ENCODE measurements at places on chromosomes 4 and X.

GRCh38 chr4:26080870-26081628 is 167.0 kb downstream of the SMIM20 start:
- no peak for DNase-seq

- no peak for DNase-seq
These were observed 2.6 kb upstream of the PRPS2 start for GRCh38 chrX:12788645-12789044.

GRCh38 chr4:182042945-182043344 is 200.3 kb upstream of the TENM3 start:
- DNase-seq, result no peak

DNA sequence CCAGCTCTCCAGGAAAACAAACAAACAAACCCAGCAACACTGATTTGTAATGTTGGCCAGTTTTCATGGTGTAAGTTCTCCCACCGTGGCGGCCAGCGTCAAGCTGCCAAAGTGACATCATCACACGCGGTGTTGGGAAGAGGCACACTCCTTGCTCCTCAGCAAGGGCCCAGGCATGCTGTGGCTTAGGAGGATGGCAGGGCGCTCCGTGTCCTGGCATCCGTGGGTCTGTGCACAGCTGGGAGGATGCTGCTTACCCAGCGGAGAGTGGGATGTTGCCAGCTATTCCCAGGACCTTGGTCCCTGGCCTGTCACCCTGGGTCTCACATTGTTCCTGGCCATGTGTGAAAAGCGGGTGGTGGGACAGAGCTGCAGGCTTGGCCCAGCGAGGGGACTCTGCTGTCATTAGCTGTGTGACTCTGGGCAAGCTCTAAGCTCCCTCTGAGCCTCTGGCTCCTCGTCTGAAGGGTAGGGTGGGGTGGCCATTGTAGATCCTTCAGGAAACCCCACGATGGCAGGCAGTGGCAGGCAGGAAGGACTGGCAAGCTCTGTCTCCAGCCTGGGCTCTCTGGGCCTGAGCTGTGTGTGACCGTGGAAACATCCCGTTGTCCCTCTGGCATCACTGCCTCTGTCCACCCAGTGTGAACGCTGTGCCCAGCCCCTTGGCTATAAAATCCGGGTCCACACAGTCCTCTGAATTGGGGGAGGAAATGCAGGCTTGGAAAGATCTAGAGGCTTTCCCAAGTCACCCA is 10.8 kb downstream of the PSAPL1 start:
- no peak for DNase-seq

- DNase-seq, result no peak
These were observed 46.5 kb downstream of the RELL1 start for GRCh38 chr4:37639551-37640285.
